Fibroblast of skin of back (primary cell): ENCODE measurements at places on chromosomes 1 and 21.

- DNase-seq: peak; percentile 10
Observed at GRCh38 chr1:37267111-37267835, 207.1 kb upstream of the ZC3H12A start.

DNA sequence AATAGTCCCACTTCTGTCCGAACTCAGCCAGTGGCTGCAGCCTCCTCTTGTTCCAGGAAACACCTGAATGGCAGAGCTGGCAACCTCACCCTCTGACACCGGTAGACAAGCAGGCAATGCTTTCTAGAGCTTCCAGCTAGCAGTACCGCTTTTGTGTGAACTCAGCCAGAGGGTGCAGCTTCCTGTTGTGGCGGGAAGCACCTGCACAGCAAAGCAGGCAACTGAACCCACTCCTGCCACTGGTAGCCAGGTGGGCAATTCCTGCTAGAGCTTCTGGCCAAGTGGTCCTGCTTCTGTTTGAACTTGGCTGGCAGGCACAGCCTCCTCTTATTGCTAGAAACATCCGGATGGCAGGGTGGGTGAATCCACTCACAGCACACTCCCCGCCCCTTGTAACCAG, 40.1 kb upstream of the TMPRSS15 start:
- DNase-seq: no peak

GRCh38 chr1:42942444-42942843, 16.2 kb downstream of the SLC2A1 start:
- DNase-seq: no peak

GRCh38 chr1:235625340-235625739, 24.2 kb downstream of the GNG4 start:
- DNase-seq: no peak

DNA sequence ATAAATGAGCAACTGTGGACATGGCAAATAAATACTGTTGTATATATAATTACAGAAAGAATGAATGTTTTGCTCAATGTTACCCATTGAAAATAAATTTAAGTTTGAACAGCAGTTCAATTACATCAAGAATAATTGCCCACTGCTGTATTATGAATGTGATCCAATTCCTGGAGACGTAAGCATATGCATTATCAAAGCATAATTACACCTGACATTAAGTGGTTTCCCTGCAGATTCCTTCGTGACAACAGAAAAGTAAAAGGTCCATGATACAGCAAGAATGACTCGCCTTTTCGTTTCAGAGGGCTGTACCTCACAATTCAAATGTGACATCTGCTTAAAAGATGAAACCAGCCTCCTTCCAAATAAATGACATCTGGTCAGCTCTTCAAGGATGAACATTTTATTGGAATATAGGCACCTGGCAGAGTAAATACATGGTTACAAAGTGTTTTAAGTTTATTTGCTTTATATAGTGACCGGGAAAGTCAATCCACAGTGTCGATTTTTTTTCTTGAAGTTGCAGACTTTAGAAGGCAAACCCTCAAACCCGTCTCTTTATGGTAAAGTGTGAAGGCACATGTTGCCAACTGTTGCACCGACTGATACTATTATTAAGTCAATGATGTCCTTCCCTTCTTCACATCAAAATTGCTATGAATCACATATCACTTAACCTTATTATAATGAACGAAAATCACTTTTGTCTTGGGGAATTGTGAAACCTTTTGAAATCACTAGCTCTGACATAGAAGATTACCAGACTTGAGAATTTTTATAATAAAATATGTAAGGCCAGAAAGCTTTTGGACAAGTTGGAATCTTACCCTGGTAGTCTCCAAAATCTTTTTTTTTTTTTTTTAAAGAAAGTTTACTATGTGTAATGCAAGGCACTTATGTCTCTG, 36.2 kb upstream of the EDEM3 start:
- DNase-seq: no peak
